ENCODE measurements at places on chromosomes 7 and 10. TPM values are rescaled to one million over a fixed set of nuclear protein-coding genes. Genes with fewer than 3 reads are reported as not detected.

TMEM213 gene
- not detected for polyA plus RNA-seq

DNA sequence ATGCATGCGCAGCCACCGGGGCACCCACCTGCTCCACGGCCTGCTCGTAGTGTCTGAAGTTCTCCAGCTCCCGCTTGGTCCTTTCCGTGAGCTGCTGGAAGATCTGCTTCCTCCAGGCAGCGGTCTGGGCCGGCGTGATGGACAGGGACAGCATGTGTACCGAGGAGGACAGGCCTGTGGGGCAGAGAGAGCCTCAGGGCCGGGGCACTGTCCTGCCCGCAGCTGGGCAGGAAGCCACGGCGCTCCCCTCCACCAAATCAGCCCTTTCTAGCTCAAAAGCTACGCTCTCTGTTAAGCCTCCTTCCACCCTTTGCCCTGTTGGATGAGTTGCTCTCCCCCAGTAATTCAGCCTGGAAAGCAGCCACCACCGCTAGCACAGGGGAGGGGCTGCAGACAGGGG, 19.2 kb downstream of the TECPR1 start:
- DNase-seq, result no peak

DNA sequence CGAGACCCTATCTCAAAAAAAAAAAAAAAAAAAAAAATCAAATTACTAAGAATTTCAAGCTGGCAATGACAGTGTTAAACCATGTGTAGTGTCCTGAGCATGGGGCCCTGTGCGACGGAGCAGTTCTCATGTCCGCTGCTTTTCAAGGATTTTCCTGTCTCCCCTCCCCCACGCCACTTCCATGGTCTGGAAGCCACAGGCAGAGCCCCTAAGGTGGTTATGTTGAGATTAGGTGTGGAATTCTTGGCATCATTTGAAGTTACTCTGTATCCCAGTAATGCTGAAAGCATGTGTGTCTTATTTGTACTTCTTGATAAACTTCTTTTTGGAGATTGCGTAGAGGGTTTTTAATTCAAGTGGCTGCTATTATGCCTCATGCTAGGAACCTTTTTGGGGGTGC, 65.2 kb downstream of the PFKFB3 start:
- DNase-seq, result no peak

- no peak for DNase-seq
Measured at GRCh38 chr10:124565565-124566221, 104.1 kb downstream of the LHPP start.

- DNase-seq, result no peak
Measured at GRCh38 chr7:148347981-148348380, 242.6 kb upstream of the C7orf33 start.
